Psoas muscle (tissue), 8 donors: ENCODE measurements at places on chromosomes 6 and 20. TPM values are rescaled to one million over a fixed set of nuclear protein-coding genes. Genes with fewer than 3 reads are reported as not detected.

DNA sequence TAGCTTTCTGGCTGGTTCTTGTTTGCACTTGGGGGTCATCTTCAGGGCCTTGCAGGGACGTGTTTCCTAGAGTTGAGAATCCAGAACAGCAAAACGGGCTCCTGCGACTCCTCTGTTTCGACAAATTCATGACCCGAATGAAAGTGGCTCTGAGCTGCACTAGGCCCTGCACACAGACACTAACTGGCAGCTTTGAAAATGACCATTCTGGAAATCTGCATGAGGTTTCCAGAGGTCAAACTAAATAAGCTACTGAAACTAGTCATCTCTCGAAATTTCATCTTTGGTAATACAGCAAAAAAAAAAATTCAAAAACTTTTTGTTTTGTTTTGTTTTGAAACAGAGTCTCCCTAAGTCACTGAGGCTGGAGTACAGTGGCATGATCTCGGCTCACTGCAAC lies 15.5 kb upstream of the BMP7 start:
- H3K4me3 ChIP-seq = no peak overlapping the region
- DNase-seq = no peak
- H3K36me3 ChIP-seq = no peaks in the 10 kb centered on the region
- H3K27ac ChIP-seq = no peak overlapping the region

DNA sequence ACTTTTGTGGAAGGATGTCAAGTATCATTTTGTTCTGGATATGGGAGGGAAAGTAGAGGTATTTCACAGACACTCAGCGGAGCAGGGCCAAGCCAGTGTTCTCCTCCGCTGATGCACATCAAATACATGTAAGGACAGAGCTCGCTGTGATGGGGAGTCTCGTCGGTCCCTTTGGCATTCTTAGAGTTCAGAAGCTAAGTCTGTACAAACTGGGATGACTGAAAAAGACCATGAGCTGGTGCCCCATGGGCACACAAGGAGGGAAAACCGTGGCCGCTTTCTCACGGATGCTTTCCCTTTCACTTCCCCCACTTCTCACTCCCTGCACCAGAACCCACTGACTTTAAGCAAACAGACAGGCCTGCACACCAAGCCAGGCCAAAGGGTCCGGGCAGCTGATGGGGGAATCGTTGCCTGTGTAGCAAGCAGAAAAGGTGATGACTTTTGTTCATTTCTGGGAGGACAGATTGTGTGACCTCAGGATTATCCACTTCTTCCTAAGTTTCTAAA lies 27.7 kb upstream of the MPC1 start:
- H3K27me3 ChIP-seq = no peaks in the 10 kb centered on the region
- DNase-seq = no peak
- no peak overlapping the region for H3K4me3 ChIP-seq
- H3K27ac ChIP-seq = no peak overlapping the region

- H3K4me1 ChIP-seq = no peaks in the 10 kb centered on the region
- H3K27me3 ChIP-seq = peaks cover 3% of the 10 kb centered on the region
- H3K4me3 ChIP-seq = no peak overlapping the region
- no peak overlapping the region for H3K27ac ChIP-seq
Observed at GRCh38 chr20:58606184-58606583, 44.9 kb upstream of the STX16 start.

GRCh38 chr20:24163506-24163905 lies 174.9 kb upstream of the GGTLC1 start:
- no peaks in the 10 kb centered on the region for H3K27me3 ChIP-seq
- H3K4me1 ChIP-seq = no peaks in the 10 kb centered on the region
- H3K4me3 ChIP-seq = no peak overlapping the region
- no peak overlapping the region for H3K27ac ChIP-seq
- no peak for DNase-seq
- H3K36me3 ChIP-seq = no peaks in the 10 kb centered on the region

Gene VWA7
- total RNA-seq = 8.0 TPM

- no peak for DNase-seq
- no peaks in the 10 kb centered on the region for H3K27me3 ChIP-seq
- H3K4me3 ChIP-seq = no peak overlapping the region
- peaks cover 54% of the 10 kb centered on the region for H3K4me1 ChIP-seq
- H3K27ac ChIP-seq = no peak overlapping the region
- no peaks in the 10 kb centered on the region for H3K36me3 ChIP-seq
Observed at GRCh38 chr20:41038149-41038877, 9.7 kb downstream of the TOP1 start.

- no peaks in the 10 kb centered on the region for H3K27me3 ChIP-seq
- no peaks in the 10 kb centered on the region for H3K4me1 ChIP-seq
- H3K36me3 ChIP-seq = no peaks in the 10 kb centered on the region
- H3K27ac ChIP-seq = no peak overlapping the region
Observed at GRCh38 chr6:12238219-12238618, 51.9 kb upstream of the EDN1 start.

Gene NANP
- 4.1 TPM for total RNA-seq

DNA sequence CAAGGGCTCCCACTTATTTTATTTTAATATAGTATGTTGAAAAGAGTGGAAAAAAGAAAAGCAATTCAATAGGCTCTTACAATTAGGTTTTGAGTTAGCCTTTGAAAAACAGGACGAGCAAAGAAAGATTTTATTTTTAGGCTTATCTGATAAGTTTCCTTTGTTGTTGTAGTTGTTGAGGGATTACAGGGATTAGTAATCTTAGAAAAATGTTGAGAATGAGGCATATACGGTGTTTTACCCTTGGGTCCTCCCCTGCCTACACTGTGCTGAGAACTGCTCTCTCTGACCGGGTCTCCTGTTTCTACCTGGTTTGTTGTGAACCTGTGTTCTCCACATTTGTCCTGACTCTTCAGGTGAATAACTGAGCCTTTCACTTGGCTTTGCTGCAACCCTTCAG lies 16.7 kb downstream of the TRAPPC3L start:
- H3K27ac ChIP-seq = no peak overlapping the region
- H3K36me3 ChIP-seq = no peaks in the 10 kb centered on the region
- no peaks in the 10 kb centered on the region for H3K4me1 ChIP-seq
- no peaks in the 10 kb centered on the region for H3K27me3 ChIP-seq
- DNase-seq = no peak

DNA sequence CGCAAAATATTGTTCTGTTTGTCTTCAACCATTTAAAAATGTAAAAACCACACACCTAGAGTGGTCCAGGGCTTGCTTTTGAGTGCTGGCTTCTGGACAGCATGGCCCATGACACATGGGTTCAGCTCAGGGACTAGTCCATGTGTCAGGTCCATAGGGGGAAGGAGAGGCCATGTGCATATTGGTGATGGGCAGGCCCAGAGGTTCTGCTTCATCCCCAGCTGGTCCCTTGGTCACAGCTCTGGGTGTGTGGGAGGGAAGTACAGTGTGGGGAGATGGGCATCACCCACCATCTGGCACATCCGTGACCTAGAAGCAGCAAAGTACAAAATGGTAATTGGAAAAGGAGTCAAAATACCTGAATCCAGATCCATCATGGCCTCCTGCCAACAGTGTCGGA lies 50.7 kb downstream of the STK35 start:
- H3K4me1 ChIP-seq = no peaks in the 10 kb centered on the region
- no peak for DNase-seq
- no peak overlapping the region for H3K27ac ChIP-seq
- no peak overlapping the region for H3K4me3 ChIP-seq

- H3K36me3 ChIP-seq = no peaks in the 10 kb centered on the region
- no peak overlapping the region for H3K4me3 ChIP-seq
- H3K27me3 ChIP-seq = no peaks in the 10 kb centered on the region
- no peak overlapping the region for H3K27ac ChIP-seq
- no peak for DNase-seq
- H3K4me1 ChIP-seq = peaks cover 19% of the 10 kb centered on the region
Observed at GRCh38 chr6:13308332-13308731, 20.0 kb downstream of the TBC1D7 start.

GRCh38 chr20:38195521-38195920 lies 30.5 kb upstream of the TGM2 start:
- no peak for DNase-seq
- H3K27me3 ChIP-seq = peaks cover 7% of the 10 kb centered on the region
- no peak overlapping the region for H3K4me3 ChIP-seq
- H3K4me1 ChIP-seq = no peaks in the 10 kb centered on the region
- H3K36me3 ChIP-seq = no peaks in the 10 kb centered on the region
- H3K27ac ChIP-seq = no peak overlapping the region

DNA sequence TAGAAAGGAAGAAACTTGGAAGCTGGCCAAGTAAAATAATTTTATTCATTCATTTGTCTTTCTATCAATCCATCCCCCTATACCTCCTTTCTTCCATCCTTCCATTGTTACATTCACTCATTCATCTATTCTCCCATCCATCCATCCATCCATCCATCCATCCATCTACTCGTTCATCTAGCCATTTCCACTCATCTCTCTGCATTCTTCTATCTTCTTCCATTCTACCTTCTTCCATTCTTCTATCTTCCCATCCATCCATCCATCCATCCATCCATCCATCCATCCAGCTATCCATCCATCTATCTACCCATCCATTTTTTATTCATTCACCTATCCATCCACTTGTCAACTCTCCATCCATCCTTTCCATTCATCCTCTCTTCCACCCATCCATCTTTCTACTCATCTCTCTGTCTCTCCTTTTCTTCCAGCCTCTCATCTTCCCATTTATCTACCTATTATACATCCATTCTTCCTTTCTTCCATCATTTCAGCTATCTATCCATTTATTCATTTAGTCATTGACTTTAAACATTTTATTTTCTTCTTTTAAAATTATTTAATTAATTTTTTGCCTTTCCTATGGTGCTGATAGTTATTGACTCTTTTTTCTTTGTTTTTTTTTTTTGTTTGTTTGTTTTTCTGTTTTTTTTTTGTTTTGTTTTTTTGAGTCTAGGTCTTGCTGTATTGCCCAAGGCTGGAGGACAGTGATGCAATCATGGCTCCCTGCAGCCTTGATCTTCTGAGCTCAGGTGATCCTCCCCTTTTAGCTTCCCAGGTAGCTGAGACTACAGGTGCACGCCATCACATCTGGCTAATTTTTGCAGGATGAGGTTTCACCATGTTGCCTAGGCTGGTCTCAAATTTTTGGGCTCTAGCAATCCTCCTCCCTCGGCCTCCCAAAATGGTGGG lies 53.1 kb upstream of the ZNFX1 start:
- no peaks in the 10 kb centered on the region for H3K27me3 ChIP-seq
- DNase-seq = no peak
- no peak overlapping the region for H3K4me3 ChIP-seq
- H3K4me1 ChIP-seq = no peaks in the 10 kb centered on the region
- no peaks in the 10 kb centered on the region for H3K36me3 ChIP-seq

Gene SIRPB2
- total RNA-seq = 1.8 TPM

Gene ZNF391
- total RNA-seq = 0.32 TPM

DNA sequence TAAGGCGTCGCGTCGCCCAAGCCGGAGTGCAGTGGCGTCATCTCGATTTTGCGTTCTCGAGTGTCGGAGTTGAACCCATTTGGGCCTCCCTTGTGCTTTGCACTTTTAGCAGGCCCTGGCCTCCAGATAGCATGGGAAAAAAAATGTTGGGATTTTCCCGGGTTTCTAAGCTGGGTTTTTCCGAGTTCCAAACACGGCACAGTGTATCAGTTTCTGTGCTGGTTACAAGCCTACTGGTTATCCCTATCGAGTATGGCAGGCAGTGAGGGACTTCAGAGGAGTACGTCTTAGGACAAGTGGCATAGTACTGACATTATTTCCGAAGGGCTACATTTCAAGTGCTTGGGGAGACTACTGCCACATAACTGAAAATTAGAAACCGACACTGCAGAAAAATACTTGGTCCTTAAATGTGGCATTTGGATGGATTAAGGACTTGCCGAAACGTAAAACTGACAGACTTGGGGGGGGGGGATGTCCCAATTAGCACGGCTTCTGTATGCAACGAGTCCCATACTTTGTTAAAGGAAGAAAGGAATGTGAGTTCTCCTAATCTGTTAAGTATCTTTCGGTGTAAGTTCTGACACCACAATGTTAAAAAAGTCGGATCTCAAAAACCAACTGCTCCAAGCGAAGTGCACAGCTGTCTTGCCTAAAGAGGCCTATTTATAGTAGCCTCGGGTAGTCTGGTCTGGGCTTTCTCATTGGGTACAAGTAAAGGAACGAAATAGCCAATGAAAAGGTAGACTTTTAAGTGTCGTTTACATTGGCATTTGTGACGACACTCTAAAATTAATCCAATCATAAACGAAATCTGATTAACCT lies 70.2 kb downstream of the HFE start:
- no peaks in the 10 kb centered on the region for H3K27me3 ChIP-seq
- H3K36me3 ChIP-seq = no peaks in the 10 kb centered on the region

DNA sequence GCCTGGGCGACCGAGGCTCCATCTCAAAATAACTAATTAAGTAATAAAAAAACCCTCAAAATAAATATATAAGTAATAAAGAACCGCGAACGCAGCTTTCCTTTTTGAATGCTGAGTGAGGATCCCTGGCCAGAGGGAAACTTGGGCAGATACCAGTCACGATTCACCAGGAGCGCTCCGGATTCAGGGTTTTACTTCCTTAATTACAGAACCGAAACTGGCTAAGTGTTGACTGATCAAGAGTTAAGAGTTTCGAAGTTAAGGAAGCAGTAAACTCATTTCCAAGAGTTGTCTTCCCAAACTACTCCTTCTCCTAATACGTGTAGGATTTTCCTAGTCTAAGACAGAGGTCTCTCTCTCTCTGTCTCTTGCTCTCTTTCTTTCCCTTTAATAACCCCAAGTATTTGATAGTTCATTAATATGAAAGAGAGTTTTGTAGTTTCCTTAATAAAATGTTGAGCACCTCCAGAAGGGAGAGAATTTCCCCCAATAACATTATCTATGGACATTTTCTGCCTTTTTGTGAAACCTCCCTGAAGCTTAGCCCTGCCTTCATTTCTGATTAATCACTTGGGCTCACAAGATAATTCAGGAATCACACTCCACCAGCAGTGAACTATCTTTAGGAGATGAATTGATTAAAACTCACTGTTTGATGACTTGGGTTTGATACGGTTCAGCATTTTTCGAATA lies 61.4 kb upstream of the ZNF217 start:
- no peak overlapping the region for H3K4me3 ChIP-seq
- no peaks in the 10 kb centered on the region for H3K27me3 ChIP-seq
- H3K27ac ChIP-seq = no peak overlapping the region
- no peaks in the 10 kb centered on the region for H3K36me3 ChIP-seq

- no peak overlapping the region for H3K27ac ChIP-seq
- H3K4me1 ChIP-seq = no peaks in the 10 kb centered on the region
- no peaks in the 10 kb centered on the region for H3K36me3 ChIP-seq
- no peaks in the 10 kb centered on the region for H3K27me3 ChIP-seq
Observed at GRCh38 chr6:145540741-145541140, 194.6 kb downstream of the EPM2A start.

Gene OTOR
- not detected for total RNA-seq

GRCh38 chr6:16969699-16970655 lies 131.9 kb upstream of the STMND1 start:
- H3K4me1 ChIP-seq = no peaks in the 10 kb centered on the region
- no peak overlapping the region for H3K27ac ChIP-seq
- H3K36me3 ChIP-seq = no peaks in the 10 kb centered on the region
- H3K27me3 ChIP-seq = peaks cover 5% of the 10 kb centered on the region

Gene ADISSP
- 16.0 TPM for total RNA-seq
